ENCODE measurements at places on chromosomes 5 and 9.

GRCh38 chr5:144422018-144422727 is 251.5 kb downstream of the KCTD16 start:
- no peak for DNase-seq

- no peak for DNase-seq
These were observed 149.0 kb downstream of the AUH start for GRCh38 chr9:91212596-91213243.

DNA sequence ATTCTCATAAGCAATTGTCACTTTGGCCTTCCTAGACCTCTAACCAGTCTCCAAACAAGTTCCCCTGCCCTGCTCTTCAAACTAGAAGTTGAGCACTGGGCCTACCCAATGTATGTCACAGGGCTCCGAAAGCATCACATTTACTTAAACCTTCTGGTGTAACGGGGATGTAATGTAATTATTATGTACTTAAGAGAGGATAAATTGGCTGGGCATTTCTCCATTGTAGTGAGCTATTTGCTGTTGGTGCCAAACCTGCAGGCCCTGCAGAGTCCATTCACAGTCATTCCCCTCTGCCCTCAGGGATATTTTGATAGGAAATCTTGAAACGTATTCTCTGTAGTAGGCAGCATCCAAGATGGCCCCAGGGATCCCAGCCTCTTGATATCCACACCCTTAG is 64.2 kb upstream of the GNE start:
- no peak for DNase-seq

GRCh38 chr9:111731928-111732327 is 62.8 kb downstream of the SHOC1 start:
- no peak for DNase-seq

DNA sequence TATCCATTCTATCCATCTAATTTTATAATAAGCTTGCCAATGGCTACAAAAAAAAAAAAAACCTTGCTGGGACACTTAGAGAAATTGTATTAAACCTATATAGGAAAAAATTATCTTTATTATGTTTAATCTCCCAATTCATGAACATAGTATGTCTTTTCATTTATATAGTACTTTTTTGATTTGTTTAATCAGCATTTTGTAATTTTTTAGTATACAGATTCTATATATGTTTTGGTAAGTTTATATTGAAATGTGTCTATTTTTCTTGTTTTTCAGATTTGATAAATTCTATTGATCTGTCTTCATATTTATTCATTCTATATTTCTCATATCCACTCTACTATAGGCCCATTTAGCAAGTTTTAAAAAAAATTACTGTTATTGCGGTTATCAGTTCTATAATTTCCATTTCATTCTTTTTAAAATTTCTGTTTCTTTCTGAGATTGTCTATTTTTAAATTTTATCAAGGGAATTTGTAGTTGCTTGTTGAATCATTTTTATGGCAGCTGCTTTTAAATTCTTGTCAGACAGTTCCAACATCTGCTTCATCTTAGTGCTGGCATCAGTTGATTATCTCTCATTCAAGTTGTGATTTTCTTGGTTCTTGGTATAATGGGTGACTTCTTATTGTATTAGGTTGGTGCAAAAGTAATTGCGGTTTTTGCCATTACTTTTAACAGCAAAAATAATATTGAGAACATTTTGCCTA is 170.1 kb upstream of the S1PR3 start:
- DNase-seq: no peak

GRCh38 chr9:71744754-71745521 is 23.4 kb downstream of the CEMIP2 start:
- DNase-seq: no peak

GRCh38 chr5:91142819-91143218 is 240.3 kb downstream of the ARRDC3 start:
- DNase-seq: no peak

- DNase-seq: no peak
These were observed 213.3 kb downstream of the SEMA6A start for GRCh38 chr5:116361171-116361967.

GRCh38 chr5:122756264-122756911 is 18.5 kb upstream of the SNX2 start:
- no peak for DNase-seq

GRCh38 chr9:25481372-25481771 is 196.9 kb downstream of the TUSC1 start:
- no peak for DNase-seq

GRCh38 chr9:108496846-108497245 is 358.9 kb downstream of the ACTL7B start:
- no peak for DNase-seq

DNA sequence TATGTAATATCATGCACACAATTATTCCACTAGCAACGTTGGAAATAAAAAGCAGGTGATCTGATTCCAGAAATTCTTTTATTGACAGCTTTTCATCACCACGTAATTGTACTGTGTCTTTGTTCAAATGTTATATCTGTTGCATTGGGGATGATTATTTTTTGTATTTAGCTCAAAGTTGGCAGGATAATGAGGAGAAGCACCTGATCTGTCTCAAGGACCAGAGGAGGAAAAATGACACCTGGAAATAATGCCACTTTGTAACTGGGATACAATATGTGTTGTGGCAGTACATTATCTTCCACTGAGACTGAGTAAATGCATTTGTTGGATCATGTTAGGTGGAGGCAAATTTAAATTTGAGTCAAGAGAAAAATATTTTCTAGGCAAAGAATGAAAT is 1298.8 kb upstream of the CDH6 start:
- no peak for DNase-seq

DNA sequence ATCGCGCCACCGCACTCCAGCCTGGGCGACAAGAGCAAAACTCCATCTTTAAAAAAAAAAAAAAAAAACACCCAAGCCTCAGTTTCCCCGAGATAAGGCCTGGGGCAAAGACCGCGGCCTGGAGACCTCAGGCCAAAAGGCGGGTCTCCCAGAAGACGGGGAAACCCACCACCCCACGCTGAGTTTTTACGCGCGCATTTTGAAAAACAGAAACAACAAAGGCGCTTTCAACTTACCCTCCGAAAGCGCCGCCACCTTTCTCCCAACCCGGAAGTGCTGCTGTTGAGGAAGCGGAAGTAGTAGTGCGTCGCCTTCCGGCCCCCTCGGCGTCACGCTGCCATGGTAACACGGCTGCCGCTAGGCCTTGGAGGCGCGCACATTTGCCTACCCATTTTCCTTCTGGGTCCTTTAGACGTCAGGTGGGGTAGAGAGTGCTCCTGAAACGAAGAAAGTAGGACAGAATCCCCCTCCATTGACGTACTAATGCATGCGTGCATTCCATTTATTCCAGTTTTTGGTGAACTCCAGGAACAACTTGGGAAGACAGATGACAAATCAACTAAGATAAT is at the start of gene TTF1:
Gene TTF1 (minus strand): TSS at position 287 of the 569 bp plus-strand sequence. CDS start 4,019 bp downstream, outside the sequence.
- no peak for DNase-seq

DNA sequence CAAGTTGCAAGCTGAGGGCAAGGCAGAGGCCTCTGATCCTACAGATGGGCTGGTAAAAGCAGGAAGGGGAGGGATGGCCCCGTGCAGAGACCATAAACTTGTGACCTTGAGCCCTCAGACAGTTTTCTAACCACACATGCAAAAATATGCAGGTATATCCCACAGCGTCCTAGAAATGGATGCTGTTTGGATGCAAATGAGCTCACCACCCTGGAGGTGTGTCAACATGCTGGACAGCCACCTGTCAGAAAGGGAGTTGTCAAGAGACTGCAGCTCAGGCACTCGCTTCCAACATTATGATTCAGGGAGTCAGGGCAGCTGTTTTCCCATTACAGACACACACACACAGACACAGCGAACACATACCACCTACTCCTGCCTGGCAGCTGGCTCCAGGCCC is 97.3 kb upstream of the PANK3 start:
- no peak for DNase-seq

GRCh38 chr5:24320643-24321042 is 324.1 kb downstream of the CDH10 start:
- no peak for DNase-seq

- DNase-seq: no peak
These were observed 75.3 kb downstream of the SLC1A3 start for GRCh38 chr5:36681711-36682110.

- no peak for DNase-seq
These were observed 4.7 kb upstream of the TMEM210 start for GRCh38 chr9:137176302-137177182.

Measured in Panc1 (cell line).